ENCODE measurements at places on chromosomes 3 and 15. TPM values are rescaled to one million over a fixed set of nuclear protein-coding genes. Genes with fewer than 3 reads are reported as not detected.

PLA2G4D gene
- 0.04 TPM for polyA plus RNA-seq

LCTL gene
- polyA plus RNA-seq = 0.15 TPM

UBAP1L gene
- polyA plus RNA-seq = 5.2 TPM

- no peak for DNase-seq
Measured at GRCh38 chr3:142934128-142934886, 29.2 kb downstream of the PAQR9 start.

DNA sequence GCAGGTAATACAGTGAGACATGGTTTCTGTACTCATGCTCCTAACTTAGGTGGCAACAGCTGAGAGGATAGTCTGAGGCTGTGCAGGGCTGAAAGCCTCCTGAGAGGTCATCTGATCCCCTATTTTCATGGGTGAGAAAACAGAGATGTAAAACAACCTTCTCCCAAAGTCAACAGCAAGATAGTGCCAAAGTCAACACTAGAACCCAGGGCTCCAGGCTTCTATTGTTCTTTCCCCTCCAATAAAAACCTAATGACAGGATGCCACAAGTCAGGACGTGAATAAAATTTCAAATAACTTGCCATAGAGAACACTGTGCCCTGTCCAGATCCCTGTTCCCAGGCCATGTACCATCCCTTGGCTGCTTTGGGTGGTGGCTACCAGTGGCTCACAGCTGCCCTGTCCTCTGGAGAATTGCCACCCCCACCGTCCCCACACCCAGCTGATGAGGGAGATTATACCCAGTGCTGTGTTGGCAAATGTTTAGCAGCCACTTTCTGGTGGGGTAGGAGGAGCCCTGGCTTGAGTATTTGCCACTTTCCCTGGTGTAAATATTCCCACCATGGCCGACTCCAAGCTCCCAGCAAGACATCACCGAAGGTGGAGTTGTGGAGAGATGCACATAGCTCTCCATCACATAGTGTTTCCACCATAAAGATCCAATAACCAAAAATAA, 54.8 kb downstream of the SRGAP3 start:
- DNase-seq = no peak

- no peak for DNase-seq
Measured at GRCh38 chr3:14119651-14120050, 5.0 kb downstream of the CHCHD4 start.

DNA sequence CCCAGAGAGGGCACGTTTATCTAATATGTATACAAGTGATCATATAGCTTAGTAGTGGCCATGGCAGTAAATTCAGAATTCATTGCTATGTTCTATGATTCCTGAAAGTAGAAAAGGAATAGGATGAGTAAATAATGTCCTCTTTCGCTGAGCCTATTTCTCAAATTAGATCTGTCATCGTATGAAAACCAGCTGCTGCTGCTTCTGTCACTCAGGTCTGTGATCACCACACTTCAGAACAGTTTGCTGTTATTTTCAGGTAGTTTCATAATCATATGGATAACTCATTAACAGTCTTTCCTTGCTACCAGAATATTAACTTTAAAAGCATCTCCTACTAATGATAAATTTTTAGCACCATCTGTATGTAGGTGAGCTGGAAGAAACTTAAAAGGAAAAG, 289.1 kb upstream of the AZI2 start:
- no peak for DNase-seq

GRCh38 chr3:49872801-49873281, 3.1 kb upstream of the CAMKV start:
- no peak for DNase-seq

DNA sequence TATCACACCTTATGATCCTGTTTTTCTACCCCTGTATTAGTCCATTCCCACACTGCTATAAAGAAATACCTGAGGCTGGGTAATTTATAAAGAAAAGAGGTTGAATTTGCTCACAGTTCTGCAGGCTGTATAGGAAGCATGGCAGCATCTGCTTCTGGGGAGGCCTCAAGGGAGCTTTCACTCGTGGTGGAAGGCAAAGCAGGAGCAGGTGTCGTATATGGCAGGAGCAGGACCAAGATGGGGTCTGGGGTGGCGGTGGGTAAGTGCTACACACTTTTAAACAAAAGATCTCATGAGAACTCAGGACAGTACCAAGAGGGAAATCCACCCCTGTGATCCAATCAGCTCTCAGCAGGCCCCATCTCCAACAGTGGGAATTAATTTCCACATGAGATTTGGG, 15.4 kb upstream of the SCAP start:
- no peak for DNase-seq
